Stimulated activated CD8-positive, alpha-beta memory T cell treated with anti-CD3 and anti-CD28 coated beads, Interleukin-12 subunit alpha, Interleukin-12 subunit beta, amount 100 ng/mL, for 1 hour (primary cell): ENCODE measurements at places on chromosomes 5 and 9.

DNA sequence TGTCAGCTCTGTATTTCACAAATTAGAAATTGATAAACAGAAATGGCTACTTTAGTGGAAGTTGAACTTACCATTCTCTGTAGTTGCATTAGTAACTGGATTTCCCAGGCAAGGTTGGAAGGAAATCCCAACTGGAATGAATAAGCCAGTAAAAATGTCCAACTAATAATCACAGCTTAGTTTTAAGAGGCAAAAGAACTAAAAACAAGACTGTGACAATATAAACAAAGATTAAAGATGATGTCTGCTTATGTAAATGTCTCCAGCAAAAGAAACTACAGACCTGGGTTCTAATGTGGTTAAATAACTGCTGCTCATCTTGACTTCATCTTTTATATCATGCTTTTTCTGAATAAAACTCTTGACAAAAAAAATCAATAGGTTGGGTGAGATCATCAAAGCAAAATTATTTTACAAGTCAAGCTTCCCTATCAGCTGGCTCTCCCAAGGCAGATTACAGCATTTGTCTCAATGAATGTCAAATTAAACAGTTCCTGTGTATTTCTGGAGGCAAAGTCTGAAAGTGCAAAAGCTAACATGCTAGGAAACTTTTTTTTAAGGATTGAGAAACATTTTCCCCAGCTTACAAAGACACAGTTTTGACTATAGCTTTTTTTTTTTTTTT is 62.3 kb upstream of the HMHB1 start:
- DNase-seq = no peak

- no peak for DNase-seq
Measured at GRCh38 chr9:73183917-73184861, 32.5 kb downstream of the ANXA1 start.

GRCh38 chr9:99803694-99804093 is 18.0 kb upstream of the NR4A3 start:
- DNase-seq = no peak

- no peak for DNase-seq
Measured at GRCh38 chr9:127489471-127490115, 38.3 kb downstream of the LRSAM1 start.

GRCh38 chr5:166276006-166276405 is 2015.4 kb upstream of the WWC1 start:
- no peak for DNase-seq

GRCh38 chr5:107670932-107671741 is at the start of gene EFNA5:
EFNA5 (minus strand) TSS chr5:107670937.
- no peak for DNase-seq

- DNase-seq = no peak
Measured at GRCh38 chr9:114532561-114533237, 27.4 kb upstream of the WHRN start.

- no peak for DNase-seq
Measured at GRCh38 chr9:86141843-86142242, 42.5 kb upstream of the GOLM1 start.

GRCh38 chr5:78956901-78957300 is 28.2 kb downstream of the ARSB start:
- no peak for DNase-seq

DNA sequence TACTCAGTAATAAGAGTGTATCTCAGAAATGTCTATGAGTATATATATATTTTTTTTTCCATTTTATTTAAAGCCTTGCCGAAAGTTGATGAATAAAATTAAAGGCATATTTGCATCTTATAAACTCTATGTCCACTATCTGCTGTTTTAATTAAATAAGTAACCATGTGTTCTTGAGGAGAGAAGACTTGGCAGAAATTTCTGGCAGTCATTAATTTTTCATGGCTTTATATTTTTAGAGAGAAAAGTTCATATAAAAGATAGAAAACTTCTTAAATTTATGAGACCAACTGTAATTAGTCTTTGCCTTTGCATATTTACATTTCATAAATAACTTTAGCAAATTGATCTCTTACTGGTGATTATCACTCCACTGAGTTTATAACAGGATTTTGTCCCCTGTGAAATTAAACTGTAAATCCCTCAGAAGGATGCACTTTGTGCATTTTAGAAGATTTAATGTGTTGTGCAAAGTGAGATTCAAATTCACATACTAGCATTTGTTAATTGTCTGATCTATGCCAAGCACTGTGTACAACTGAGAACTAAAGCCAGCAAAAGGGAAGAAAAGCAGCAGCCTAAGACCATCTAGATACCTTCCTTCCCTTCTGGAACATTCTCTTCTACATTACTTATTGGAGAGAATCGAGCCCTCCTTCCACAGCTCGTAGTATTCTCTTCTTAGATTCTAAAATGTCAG is 108.7 kb downstream of the SNCAIP start:
- DNase-seq = no peak
